Heart right ventricle (tissue), 16 donors: ENCODE measurements at places on chromosomes 1 and 21.

GRCh38 chr21:41861255-41861654, 17.9 kb downstream of the PRDM15 start:
- no peak for DNase-seq

DNA sequence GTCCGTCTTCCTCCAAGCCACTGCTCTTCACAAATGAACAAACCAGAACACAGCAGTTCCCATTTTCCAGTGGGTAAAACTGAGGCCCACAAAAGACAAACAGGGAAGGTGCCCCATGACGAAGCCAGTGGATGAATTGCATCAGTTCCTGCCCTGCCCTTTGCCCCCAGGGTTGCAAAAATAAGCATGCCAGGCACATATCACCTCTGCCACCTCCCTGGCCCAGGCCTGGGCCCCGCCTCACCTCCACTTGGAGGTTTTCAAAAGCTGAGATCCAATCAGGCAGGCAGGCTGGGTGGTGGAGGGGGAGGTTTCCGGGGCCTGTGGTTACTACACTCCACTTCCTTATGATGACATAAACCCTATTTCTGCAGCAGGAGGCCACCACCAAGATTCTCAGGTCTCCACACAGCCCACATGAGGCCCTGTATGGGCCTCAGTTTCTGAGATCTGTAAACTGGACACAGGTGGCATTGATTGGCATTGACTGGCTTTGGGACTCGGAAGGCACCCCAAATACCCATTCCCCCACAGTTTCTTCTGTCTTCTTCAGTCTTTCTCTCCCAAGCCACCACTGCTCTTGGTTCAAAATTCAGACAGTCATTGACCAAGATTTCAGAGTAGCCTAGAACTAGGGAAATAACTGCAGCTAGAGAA, 4.1 kb downstream of the KIF21B start:
- no peak for DNase-seq

DNA sequence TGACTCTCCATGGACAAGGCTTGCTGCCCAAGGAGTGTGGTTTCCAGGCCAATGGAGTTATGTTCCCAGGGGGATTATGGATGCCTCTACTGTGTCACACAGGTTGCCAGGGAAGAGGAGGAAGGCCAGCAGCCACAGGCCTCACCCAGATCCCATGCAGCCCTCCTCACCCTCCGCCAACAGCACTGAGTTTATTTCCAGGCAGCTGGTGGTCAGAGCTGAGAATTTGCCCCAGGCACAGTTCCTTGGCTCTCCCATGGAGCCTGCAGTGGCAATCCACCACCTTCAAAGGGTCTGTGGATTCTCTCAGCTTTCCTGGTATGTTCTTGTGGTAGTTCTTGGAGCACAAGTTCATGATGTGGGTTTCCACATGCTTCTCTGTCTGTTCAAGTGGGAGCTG, 79.2 kb downstream of the NTNG1 start:
- no peak for DNase-seq

DNA sequence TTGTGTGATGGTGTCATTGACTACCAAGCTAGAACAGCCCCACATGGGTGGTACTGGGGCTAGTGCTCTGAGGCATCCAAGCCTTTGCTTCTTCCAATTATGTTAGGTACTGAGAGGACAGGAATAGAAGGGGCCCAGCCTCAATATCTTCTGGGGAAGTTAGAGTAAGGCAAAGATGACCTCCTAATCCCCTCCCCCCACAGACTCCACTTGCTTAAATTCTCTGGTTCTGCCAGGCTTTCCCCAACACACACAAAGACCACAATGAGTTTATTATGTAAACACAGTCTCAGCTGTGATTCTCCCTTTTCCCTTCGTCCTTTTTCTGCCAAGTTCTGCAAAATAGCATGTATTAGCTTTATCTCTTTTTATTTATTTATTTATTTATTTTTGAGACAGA, 3.1 kb upstream of the TACSTD2 start:
- DNase-seq = no peak

DNA sequence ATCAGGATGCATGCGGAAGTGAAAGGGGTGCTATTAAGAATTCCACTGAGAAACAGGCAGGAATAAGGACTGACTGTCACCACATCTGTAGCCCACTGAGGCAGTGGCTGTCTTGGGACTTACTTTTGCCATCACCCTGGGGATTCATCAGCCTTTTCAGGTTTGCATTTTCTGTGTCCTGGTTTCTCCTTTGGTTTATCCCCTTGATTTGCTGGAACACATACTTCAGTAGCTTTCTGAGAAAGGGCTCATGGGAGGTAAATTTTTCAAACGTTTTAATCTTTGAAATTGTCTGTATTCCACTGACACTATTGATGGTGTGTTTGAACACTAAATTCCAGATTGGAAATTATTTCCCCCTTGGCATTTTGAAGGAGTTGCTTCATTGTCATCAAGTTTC, 80.2 kb upstream of the ACTRT2 start:
- DNase-seq = no peak
